ENCODE measurements at places on chromosomes 2 and 18.
A peak's percentile ranks its signal among the peaks of the same experiment; 100 is the strongest.

- DNase-seq, result no peak
Measured at GRCh38 chr18:75782826-75783225, 355.3 kb upstream of the SMIM21 start.

- no peak for DNase-seq
Measured at GRCh38 chr2:196160946-196161345, 10.4 kb downstream of the STK17B start.

- no peak for DNase-seq
Measured at GRCh38 chr2:105861200-105861599, 116.5 kb downstream of the NCK2 start.

DNA sequence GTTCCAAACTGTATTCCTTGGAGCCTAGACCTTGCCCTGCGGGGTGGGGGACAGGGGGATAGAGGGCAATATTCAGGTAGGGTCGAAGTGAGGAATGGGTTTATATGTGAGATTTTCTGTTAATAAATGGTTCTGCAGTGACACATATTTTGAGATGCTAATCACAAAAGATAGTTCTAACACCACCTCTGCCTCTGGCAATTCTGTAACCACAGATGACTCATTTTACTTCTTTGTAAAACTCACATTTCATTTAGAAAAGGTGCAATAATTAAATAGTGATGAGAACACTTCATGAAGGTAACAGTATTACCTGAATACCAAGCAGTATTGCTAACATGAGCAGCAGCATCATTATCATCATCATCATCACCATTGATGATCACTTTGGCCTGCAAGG lies 306.6 kb downstream of the SUCLG1 start:
- no peak for DNase-seq

DNA sequence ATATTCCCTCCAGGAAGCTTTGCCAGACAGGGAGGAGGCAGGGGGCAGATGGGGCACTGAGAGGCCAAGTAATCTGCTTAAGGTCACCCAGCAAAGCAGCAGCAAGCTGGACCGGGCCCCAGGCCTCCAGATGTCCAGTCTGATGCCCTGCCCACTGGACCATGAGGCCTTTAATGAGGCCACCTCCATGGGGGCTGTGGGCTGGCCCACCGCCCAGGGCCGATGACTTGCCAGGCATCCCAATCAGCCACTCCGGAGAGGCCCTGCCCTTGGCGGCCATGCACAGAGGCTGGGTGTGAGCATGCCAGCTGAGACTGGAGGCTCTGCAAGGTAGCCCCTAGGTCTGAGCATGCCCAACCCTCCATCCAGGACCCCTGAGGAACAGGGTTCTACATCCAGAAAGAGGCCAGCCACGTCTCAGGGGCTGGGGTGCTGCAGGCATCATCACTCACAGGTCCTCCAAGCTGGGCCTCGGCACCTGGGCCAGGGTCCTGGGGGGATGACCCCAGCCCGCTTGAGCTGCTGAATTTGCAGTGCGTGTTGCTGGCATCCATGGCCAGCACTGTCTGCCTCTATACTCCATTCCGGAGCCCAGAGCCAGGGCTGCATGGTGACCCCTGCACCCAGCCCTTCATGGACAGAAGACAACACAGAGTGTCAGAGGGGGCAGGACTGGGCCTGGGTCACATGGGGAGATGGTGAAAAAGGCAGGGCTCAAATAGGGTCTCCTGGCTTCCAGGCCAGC lies 164.2 kb downstream of the INHBB start:
- no peak for DNase-seq

DNA sequence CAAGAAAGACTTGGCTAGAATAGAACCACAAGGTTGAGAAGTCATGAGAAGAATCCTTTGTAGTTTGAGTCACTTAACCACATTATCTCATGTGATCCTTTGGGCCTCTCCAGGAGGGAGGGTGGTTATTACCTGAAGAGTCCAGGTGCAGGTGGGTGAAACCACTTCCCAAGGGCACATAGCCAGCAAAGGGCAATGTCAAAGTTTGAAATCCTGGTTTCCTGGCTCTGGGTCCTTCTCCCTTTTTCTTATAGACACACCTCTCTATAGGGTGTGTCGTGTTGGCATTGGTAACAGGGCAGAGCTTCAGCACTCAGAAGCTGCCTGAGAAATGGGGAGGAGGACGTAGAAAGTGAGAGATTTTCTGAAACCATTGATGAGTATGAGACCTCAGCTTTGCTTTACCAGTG lies 137.9 kb downstream of the MGAT5 start:
- DNase-seq, result no peak

- DNase-seq, result no peak
Measured at GRCh38 chr2:24459224-24460161, 31.6 kb upstream of the NCOA1 start.

DNA sequence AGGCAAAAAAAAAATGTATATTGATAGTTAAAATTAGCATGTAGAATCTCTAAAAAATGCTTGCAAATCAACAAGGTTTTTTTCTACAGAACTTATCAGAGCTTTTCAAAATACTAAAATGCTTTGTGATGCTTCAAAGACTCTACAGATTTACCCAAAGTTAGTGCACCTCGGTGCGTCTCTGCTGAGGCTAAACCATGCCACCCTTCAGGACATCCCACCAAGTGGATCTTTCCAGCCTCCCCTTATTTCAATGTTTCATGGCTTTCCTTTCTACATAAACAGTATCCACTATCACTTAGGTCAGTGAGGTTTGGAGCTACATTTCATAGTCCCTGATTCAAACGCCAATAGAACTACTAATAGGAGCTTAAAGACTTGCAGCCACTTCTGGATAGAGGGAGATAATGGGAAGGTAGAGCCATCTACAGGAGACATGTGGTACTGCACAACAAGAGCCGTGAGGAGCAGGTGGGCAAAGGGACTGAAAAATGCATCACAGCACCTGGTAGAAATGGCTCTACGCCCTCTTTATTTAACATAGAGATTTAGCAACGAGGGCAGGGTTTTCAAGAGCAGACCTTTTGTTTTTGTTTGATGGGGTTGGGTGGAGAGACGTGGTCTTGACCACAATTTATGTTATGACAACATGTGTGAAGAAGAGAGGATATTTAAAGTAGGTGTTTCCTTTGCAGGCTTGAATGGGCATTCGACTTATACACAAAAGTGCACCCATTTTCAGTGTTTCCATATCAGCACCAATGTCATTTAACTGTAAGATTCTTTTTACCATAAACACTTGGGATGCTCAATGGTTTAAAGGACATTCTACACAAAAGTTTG lies 56.1 kb upstream of the SLC35G4 start:
- peak; percentile 8 for DNase-seq

DNA sequence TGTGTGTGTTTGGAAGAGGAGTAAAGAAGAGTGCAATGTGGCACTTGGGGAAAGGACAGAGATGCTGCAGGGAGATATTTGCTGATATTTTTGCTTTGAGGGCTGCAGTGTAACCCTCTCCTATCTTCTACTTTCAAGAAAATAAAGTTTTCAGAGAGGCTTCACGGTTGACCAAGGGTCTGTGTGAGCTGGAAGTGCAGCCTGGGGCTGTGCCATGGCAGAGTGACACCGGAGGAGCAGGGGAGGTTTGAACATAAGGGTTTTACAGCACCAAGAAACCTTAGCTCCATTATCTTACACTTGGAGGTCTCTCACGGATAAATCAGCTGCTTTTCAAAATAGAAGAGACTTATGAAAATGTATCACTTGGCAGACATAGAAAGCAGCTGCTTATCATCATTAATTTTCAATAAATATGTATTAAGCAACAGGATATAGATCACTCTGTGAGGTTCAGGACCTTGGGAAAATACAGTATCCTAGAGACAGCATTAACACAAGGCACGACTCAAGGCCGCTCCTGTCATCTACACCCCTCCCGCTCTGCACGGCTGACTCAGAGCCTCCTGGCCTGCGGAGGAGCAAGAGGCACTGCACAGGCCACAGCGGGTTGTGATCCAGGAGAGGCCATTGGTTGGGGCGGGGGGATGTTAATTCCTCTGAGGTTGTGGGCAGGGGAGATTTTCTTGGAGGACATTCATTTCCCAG lies 127.8 kb downstream of the COPS8 start:
- no peak for DNase-seq

DNA sequence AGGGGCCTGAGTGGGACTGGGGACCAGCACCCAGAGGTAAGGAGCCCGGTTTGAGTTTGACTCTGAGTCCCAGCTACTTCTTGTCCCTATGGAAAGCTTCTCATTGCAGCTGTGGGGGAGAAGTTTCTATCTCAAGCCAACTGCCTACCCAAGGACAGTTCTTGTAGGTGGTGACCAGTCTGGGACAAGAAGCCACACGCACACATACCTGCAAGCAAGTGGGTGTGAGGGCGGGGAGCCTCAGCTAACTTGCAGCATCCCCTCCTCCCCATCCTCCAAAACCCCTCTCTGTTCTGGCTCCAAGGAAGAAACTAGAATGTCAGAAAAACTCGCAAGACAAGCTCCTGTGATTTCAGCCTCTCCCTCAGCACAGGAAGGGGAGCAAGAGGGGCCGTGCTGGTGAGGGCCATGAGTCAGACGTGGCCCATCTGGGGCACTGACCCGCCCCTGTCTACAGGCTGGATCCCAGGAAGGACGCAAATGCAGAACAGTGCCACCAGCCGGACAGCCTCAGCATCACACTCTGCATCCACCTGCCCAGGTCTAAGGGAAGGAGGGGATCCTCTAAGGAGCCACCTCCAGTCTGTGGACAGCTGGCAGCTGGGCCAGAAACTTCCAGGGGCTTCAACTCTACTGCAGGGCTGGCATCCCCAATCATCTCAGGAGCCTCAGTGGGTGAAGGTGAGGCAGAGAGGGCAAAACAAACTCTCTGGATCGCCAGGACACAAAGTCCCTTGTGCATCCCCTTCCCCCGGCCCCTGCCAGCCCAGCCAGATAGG lies 103.4 kb downstream of the TNS1 start:
- DNase-seq, result no peak

DNA sequence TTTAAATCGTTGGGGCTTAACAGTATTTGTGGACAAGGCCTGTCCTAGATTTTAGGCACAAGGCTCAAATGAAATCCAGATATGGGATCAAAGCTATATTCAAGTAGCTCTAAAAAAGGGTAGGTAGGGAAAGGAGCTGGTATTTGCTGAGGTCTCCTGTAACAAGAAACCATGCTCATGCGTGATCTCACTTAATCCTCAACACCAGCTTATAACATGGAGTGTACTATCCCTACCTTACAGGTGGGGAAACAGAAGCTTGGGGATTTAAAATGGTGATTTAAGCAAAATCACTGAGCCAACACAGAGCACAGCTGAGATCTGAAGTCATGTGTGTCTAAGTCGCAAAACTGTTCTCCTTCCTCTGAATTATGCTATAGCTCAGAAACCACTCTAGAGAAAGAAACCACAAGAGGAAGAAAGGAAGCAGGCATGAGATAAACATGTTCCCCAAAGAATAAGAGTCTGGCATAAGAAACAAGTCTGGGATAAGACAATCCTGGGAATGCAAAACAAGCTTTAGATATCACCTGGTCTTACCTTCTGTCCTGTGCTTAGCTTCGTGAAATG lies 43.1 kb downstream of the CYRIA start:
- DNase-seq, result no peak

All from left renal pelvis (tissue), 4 donors.